D721Med (cell line): ENCODE measurements at places on chromosomes 12 and 14.

GRCh38 chr12:124876171-124876570, 12.5 kb upstream of the SCARB1 start:
- DNase-seq: no peak

GRCh38 chr12:2973566-2973965, 14.4 kb downstream of the TEAD4 start:
- no peak for DNase-seq

GRCh38 chr12:97530245-97530644, 67.6 kb downstream of the RMST start:
- no peak for DNase-seq

GRCh38 chr12:120662879-120663278, 22.5 kb downstream of the CABP1 start:
- no peak for DNase-seq

GRCh38 chr12:56241424-56242303, 11.8 kb downstream of the SLC39A5 start:
- DNase-seq: no peak

GRCh38 chr12:124588751-124589267, 21.4 kb upstream of the NCOR2 start:
- DNase-seq: no peak

DNA sequence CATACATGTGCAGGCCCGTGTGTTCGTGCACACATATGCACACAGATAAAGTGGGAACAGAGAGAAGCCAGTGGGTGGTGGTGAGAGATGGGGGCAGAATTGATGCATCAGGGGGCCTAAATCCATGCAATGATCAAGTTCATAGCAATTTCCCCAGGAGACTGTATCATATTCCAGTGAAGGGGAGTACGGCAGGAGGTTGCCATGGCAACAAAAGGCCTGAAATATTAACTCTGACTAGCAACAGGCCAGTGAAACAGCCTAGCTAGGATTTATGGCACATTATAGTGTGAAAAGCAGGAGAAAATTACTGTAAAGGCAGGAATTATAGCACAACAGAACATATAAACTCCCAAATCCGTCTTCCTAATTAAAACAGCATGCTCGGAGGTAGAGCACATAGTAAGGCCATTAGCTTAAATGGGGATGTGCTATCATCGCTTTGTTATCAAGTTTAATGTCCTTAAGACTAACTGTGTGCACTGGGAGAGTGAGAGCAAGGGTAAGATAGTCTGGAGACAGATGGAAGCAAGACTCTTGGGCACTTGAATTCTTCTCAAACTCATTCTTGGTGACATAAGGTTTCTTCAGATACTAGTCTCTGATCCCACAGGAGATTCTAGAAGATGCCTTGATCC, 806.3 kb downstream of the DIO2 start:
- no peak for DNase-seq

DNA sequence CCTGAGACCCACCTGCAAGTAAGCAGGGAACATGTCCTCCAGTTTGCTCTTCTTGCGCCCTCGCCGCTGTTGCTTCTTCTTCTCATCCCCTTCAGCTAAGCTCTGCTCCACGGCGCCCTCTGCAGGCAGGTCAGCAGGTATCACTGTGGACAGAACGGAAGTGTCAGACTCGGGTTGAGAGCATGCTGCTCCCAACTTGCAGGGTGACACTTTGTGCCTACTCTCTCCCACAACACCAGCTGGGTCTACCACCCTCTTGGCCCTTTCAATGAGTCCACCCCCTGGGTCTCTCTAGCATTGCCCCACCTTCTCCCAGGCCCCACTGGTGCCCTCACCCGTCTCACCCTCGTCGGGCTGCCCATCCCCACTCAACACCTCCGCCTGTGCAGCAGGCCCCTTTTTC, 16.7 kb downstream of the KMT2D start:
- peak; percentile 91 for DNase-seq

DNA sequence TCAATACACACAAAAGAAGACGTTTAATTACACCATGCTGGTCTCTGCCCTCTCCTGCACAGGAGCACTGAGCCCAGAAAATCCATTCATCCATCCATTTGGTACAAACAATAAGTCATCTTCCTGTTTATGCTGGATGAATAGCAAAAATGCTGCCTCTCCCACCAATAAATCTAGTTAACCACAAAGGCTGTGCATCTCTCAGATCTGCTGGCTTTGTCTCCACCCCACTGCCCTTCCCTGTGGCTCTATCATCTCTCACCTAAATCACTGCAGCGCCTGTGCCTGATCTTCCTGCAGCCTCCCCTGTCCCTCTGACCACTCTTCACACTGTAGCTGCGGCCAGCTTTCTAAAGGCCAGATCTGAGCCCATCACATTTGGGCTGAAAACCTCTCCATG, 72.9 kb upstream of the DDX11 start:
- DNase-seq: no peak

- DNase-seq: no peak
Observed at GRCh38 chr12:115820656-115821055, 456.8 kb downstream of the MED13L start.

DNA sequence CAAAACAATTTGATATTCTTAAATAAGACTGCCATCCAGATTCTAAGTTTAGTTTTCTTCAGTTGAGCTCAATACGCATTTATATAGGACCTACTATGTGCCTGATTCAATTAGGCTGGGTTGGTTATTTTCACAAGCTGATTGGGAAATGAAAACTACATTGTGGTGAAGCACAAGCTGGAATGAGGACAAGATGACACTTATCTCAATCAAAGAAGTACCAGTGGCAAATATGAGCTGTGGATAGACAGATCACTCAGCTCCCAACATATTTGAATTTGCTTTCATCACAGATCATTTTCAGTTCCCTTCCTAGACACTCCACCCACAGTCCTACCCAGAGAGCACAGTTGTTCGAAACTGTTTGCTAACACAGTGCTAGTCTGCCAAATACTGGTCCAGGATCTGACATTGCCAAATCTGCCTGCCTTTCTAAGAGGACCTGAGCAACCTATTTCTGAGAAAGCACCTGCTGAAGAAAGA, 74.7 kb downstream of the LLPH start:
- no peak for DNase-seq

GRCh38 chr14:51451561-51451960, 200.1 kb upstream of the FRMD6 start:
- DNase-seq: no peak

GRCh38 chr12:15532364-15532977, 210.2 kb downstream of the PTPRO start:
- no peak for DNase-seq

DNA sequence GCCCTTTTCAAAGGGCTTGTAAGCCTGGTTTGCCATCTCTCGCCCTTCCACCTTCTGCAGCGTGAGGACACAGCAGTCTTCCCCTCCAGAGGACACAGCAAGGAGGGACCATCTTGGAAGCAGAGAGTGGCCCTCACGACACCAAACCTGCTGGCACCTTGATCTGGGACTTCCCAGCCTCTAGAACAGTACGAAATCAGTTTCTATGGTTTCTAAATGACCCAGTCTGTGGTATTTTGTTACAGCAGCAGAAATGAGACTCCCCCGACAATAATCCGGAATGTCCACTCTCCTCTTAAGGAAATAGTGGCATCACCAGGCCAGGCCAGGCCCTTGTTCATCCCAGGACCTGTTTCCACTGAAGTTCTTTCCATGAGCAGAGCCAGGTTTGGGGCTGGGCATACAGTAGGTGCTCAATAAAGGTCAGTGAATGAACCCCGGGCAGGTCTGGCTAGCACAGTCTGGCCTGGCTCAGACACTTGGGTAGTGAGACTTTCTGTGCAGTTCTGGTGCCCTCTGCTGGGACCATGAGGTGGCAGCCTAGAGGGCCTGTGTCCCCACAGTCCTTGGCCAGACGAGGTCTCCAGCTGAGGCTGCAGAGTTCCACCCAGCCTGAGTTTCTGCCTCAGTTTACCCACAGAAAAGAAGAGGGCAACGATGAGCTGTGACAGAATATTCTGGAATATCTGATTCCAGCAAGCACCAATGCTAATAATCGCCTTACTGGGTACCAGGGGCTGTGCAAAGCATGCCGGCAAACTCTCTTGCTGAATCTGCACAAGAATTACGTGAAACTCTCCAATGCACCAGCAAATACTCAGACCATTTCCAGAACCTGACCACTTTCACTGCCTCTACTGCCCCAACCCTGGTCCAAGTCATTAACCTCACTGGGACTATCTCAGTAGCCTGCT, 14.0 kb downstream of the ABCB9 start:
- DNase-seq: peak; percentile 78

DNA sequence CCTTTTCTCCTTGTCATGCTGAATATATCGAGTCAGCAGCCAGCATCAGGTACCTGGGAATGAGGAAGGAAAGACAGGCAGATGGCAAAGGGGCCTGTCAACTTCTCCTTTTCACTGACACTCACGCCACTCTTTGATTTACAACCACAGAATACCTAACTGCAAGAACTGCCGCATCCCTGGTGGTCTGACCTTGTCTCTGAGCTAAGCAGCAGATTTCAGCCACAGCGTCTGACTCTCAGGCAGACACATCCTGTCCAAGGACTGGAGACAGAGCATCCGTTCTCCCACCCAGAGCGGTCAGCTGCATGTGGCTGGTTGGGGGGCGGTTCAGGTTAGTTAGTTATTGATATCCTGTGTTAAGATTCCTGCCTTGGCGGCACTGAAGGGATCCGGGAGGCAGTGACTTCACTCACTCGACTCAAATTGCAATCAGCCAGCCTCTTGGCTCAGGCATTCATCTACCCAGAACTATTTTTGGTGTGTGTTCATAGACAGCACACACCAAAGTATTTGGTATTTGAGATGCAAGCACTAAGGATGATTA, 11.2 kb upstream of the MAP1LC3B2 start:
- DNase-seq: no peak

DNA sequence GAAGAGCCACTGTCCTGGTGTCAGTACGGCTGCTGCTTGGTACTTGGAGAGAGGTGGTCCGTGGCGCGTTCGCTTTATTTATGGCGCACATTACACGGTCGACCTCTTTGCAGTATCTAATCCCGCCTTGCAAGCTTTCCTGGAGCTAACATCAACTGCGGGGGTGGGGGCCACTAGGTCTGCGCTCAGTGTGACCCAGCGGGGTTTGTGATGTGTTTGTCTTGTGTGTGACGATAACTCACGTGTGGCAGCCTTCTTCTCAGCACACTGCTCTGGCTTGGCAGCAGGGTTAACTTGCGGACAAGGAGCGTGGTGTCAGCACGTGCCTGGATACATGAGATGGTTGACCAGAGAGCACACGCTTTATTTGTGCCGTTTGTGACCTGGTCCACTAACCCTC, 122.2 kb upstream of the RTL1 start:
- no peak for DNase-seq

GRCh38 chr14:22798528-22798927, 16.7 kb downstream of the SLC7A7 start:
- no peak for DNase-seq

- no peak for DNase-seq
Observed at GRCh38 chr12:79482921-79483320, 207.8 kb downstream of the PAWR start.

GRCh38 chr12:89393551-89394121, 41.3 kb upstream of the DUSP6 start:
- DNase-seq: no peak

DNA sequence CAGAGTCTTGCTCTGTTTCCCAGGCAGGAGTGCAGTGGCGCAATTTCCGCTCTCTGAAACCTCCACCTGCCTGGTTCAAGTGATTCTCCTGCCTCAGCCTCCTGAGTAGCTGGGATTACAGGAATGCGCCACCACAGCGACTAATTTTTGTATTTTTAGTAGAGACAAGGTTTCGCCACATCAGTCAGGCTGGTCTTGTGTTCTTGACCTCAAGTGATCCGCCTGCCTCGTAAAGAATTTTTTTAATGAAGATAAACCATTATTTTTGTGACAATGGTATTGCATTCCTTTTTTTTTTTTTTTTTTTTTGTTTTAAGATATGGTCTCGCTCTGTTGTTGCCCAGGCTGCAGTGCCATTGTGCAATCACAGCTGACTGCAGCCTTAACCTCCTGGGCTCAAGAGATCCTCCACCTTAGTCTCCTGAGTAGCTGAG, 25.8 kb downstream of the ACVR1B start:
- no peak for DNase-seq

DNA sequence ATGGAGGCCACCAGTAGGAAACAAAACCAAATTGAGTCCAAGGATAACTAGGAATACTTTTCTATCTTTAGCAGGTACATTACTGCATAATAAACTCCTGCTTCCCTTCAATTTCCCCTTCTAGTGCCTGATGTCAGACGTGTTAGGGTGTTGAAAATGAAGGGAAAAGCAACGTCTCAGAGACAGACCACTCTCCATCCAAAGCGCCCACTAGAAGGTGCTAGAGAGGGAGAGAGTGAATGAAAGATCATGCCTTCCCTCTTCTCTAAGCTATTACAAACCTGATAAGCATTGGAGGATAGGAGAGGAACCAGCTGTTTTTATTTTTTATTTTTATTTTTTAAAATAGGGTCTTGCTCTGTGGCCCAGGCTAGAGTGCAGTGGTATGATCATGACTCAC, 64.1 kb downstream of the ZNF641 start:
- no peak for DNase-seq

DNA sequence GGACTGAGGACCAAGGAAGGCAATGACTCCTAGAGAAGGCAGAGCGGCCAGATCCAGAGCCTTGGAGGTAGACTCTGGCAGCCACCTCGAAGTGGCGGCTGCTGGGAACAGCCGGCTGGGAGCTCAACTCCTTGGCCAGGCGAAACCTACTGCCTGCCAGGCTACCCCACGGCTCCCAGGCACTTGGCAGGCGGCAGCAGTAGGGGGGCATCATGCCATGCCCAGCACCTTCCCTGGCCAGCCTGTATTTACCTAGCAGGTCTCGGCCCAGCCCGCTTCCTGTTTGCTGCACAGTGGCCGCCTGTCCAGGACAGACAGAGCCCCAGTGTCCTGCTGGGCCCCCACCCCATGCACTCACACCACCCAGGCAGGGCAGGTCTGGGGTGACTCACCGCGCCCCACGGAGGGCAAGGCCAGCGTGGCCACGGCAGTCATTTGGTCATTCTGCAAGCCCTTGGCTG, 10.2 kb downstream of the TRPV4 start:
- no peak for DNase-seq

- no peak for DNase-seq
Observed at GRCh38 chr12:127803545-127803944, 463.4 kb upstream of the TMEM132C start.

DNA sequence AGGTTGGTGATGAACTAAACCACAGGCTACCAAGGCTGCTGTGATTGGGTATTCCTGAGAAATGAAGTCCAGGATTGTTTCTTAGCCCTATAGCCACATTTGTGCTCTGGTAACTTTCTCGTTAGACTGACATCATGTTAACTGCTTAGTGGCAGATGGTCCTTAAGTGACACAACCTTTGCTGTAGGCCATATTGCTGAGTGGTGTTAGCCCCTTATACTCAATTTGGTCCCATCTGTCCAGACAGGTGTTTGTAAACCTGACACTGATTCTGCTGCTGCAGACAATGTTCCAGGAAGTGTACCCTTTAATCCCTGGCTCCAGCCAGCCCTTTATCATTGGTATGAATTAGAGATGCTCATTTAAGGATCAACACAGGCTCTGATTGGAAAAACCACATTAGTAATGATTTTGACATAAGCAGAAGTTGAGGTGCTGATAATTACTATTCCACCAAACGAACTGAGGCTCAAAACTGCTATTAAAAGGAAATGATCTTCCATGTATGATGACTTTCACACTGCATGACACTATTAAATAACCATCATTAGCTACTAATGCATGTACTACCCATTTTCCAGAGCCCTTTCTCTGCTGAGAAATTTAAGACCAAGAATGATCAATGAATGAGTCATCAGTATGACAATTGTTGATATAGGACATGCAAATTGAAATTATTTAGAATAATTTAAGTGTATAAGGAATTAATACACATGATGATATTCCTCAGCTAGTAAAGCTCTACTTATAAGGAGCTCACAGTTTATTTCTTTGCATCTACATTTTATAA, 3.6 kb upstream of the SSTR1 start:
- DNase-seq: no peak

- no peak for DNase-seq
Observed at GRCh38 chr12:58678753-58679152, 241.6 kb downstream of the LRIG3 start.
